Fibroblast of skin of back (primary cell): ENCODE measurements at places on chromosomes 2 and 18.

- DNase-seq = no peak
Measured at GRCh38 chr2:156480376-156480775, 44.2 kb downstream of the GPD2 start.

DNA sequence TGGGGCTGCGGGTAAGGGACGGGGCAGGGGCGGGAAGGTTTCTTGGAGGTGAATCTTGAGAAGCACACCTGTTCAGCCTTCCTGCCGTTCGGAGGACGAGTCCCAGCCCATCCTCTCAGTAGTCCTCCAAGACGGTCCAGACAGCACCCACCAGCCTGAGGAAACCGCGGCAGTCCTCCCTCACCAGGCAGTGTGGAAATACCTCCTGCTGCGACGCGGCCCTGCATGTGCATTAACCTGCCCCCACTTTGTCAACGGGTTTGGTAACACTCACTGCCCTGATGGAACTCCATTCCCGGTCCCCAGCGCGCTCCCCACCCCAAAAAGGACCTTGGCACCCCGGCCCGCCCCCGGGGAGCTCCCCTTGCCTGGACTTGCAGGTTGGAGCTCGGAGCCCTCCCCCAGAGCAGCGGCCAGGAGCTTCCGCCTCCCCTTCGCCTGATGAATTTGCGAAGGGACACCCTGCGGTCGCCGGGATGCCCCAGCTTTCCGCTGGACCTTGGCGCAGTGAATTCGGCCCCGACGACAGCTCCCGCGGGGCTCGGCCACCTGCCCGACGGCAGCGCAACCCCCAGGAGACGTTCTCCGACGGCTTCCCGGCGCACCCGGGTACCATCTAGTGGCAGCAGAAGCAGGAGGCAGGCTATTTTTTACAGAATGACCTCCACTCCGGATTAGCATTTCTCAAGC is 31.5 kb downstream of the ACVR1C start:
- peak; percentile 30 for DNase-seq

DNA sequence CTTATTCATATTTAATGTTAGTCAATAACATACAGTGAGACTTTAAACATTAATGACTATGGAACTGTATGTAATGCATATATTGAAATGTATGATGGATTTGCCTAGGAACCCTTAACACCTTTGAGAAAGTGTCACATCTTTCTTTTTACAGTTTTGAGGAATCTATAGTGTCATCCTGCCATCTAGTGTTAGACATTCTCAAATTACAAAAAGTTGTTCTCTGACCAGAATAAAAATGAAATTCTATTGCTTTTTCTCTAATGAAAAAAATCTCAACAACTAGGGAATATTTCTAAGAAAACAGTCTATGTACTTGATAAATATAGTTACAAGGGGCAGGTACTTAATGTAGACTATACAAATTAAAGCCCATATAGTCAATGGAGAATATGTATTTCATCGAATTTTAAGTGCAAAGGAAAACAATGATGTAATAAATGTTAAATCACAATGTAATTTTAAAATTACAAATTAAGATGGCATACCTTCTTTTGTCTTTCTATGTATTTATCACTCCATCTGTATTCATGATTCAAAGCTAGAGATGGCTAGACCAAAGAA is 5.1 kb upstream of the CALCRL start:
- DNase-seq = peak; percentile 40

- DNase-seq = no peak
Measured at GRCh38 chr18:75043478-75043877, 165.5 kb downstream of the PTGR3 start.

- DNase-seq = peak; percentile 19
Measured at GRCh38 chr18:34493566-34494358, 216.3 kb upstream of the DTNA start.

DNA sequence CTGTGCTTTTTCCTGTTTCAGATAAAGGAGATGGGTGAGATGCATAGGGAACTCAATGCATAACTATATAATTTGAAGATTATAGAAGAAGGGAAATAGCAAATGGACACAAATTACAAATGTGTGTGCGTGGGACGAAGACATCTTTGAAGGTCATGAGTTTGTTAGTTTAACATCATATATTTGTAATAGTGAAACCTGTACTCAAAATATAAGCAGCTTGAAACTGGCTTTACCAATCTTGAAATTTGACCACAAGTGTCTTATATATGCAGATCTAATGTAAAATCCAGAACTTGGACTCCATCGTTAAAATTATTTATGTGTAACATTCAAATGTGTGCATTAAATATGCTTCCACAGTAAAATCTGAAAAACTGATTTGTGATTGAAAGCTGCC is 16.4 kb upstream of the MSH2 start:
- DNase-seq = no peak

DNA sequence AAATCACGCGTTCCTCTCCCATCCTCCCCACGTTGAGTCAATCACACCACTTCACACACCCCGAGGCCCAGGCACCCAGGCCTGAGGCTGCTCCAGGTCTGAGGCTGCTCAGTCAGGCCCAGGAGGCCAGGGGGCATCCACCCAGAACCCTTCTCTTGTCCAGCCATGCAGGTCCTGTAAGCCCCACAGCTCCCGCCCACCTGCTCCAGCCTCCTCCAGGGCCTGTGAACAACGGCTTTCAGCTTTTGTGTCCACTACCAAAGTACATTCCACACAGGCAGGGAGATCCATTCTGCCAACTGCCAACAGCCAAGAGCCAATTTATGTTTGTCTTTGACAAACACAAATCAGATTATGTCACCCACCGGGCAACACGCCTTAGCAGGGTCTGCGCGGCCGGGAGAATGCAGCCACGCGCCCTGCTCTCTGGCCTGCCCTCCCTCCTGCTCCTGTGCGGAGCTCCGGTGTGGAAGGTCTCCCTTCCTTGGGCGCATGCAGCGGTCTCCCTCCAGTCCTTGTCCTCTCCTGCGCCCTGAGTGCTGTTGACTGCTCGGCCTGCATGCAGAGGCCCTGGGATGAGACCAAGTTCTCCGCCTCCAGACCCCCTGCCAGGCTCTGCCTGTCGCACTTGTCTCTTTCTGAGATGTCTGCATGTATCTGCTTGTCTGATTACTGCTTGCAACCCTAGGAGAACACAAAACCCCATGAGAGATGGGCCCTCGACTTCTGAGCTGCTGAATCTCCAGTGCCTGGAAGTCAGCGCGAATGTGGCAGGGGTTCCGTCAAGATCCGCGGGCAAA is 146.6 kb downstream of the ZNF516 start:
- DNase-seq = no peak

- DNase-seq = no peak
Measured at GRCh38 chr18:49733896-49734585, 79.3 kb downstream of the ACAA2 start.

- DNase-seq = peak; percentile 98
Measured at GRCh38 chr18:61606759-61607158, 273.5 kb downstream of the CDH20 start.
